Endothelial cell of umbilical vein (primary cell): ENCODE measurements at places on chromosomes 11 and 22. TPM values are rescaled to one million over a fixed set of nuclear protein-coding genes. Genes with fewer than 3 reads are reported as not detected.

Gene MEI1
- total RNA-seq = 0.76 and 1.5 TPM in 2 replicates

Gene MTMR3
- 30.1 and 31.5 TPM in 2 replicates for total RNA-seq

Gene NCF4
- not detected in 2 replicates for total RNA-seq

Gene UBE4A
- total RNA-seq = 34.9 and 40.2 TPM in 2 replicates

Gene MS4A7
- total RNA-seq = not detected in 2 replicates

Gene HEPHL1
- not detected in 2 replicates for total RNA-seq

Gene UBQLN3
- not detected in 2 replicates for total RNA-seq

Gene ROM1
- 8.2 and 8.8 TPM in 2 replicates for total RNA-seq

Gene FAM180B
- total RNA-seq = not detected in 2 replicates

Gene TUG1
- total RNA-seq = 76.8 and 85.9 TPM in 2 replicates

Gene APOBEC3H
- total RNA-seq = not detected in 2 replicates
